Fibroblast of villous mesenchyme (primary cell): ENCODE measurements at places on chromosomes 5 and 9. TPM values are rescaled to one million over a fixed set of nuclear protein-coding genes. Genes with fewer than 3 reads are reported as not detected.

DNA sequence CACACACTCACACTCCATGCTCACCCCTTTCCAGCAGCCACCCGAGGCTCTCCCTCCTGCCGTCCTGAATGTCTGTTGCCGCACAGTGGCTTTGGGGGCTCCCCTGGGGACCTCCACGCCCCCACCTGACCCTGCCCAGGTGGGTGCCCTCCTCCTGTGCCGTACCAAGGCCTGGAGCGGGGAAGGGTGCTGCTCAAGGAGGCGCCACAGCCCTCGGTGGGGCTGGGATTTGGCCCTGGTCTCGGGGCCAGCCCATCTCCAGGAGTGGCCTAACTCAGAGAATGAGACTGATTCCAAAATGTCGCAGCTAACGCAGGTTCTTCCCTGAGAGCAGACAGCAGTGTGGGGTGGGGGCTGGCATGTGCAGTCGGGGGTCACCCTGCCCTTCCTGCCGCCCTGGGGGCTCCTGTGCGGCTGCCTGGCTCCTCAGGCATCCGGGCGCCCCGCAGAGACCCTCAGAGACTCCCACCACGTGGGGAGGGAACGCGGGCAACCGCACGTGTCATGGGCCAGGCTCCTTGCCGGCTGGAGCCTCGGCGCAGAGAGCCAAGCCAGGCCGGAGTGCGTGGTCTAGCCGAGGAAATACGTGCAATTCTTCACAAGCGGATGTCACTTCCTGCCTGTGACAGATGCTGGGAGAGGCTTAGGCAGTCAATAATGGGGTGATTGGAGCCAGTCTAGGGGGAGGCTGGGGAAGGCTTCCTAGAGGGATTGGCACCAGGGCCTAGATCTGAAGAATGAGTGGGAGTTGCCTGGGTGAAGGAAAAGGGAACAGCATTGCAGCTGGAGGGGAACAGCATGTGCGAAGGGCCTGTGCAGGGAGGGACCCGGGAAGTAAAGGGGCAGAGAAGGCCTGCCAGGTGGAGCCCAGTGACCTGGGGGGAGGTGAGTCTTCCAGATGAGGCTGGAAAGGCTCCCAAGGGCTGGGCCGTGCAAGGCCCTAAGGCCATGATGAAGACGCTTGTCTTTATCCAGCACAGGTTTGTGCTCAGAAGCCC lies 44.1 kb downstream of the C9orf50 start:
- DNase-seq = peak; percentile 64

Gene RGS7BP
- total RNA-seq = 0.32 TPM in 1 of 2 replicates, not detected in the other

GRCh38 chr5:150211156-150212030 lies 21.5 kb downstream of the SLC6A7 start:
- DNase-seq = no peak

Gene DBH
- not detected in 2 replicates for total RNA-seq

Gene SLIT3
- under 0.01 and 0.64 TPM in 2 replicates for total RNA-seq

- no peak for DNase-seq
These were observed 242.5 kb downstream of the ARRDC3 start for GRCh38 chr5:91140657-91141056.

Gene MLLT3
- total RNA-seq = 23.5 and 44.9 TPM in 2 replicates

DNA sequence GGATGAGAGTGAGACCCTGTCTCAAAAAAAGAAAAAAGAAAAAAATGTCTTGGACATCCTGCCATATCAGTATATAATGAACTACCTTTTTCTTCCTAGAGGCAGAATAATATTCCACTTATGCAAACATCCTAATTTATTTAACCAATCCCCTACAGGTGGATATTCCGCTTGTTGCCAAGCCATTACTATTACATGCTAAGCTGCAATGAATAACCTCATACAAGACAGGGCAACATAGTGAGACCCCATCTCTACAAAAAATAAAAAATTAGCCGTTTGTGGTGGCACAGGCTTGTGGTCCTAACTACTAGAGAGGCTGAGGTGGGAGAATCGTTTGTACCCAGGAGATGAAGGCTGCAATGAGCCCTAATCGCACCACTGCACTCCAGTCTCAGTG lies 1.7 kb upstream of the AFF4 start:
- no peak for DNase-seq

GRCh38 chr5:95857185-95857945 lies 34.8 kb upstream of the GLRX start:
- peak; percentile 97 for DNase-seq

Gene TMEM215
- not detected in 2 replicates for total RNA-seq
